ENCODE measurements at places on chromosomes 2 and 18. TPM values are rescaled to one million over a fixed set of nuclear protein-coding genes. Genes with fewer than 3 reads are reported as not detected.

LGALSL gene
- 4.4 TPM for total RNA-seq

DNA sequence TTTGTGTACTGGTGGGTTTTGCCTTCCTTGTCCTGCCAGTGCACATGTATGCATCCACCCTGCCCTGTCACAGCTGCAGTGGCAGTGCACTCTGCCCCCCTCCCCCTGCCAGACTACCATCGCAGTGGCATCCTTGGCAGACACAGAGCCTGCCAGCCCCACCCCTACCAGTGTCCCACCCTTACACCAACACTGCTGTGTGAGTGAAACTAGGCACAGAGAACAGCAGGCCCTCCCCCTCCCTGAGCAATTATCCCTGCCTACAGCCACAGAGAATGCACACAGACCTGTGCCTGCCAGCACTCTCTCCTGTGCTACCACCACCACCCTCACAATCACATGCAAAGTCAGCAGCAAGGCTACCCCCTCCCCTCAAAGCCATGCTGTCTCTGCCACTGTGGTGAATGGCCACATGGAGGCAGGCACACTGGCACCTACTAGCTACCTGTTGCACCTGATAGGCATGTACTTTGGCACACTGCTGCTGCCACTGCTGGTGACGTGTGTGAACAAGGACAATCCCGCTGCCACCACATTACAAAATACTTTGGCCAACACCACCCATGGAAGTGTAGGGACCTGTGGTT is 239.8 kb downstream of the CALCRL start:
- H3K4me3 ChIP-seq: no peak overlapping the region
- no peak overlapping the region for H3K27ac ChIP-seq
- no peak for DNase-seq
- no peaks in the 10 kb centered on the region for H3K4me1 ChIP-seq
- H3K36me3 ChIP-seq: no peaks in the 10 kb centered on the region

- no peak overlapping the region for H3K27ac ChIP-seq
- no peaks in the 10 kb centered on the region for H3K4me1 ChIP-seq
- H3K4me3 ChIP-seq: no peak overlapping the region
Measured at GRCh38 chr18:65822826-65823225, 72.0 kb downstream of the CDH7 start.

GRCh38 chr2:38683766-38684165 is 17.9 kb downstream of the GALM start:
- peaks cover 3% of the 10 kb centered on the region for H3K4me1 ChIP-seq
- no peak overlapping the region for H3K4me3 ChIP-seq
- no peak for DNase-seq
- no peaks in the 10 kb centered on the region for H3K27me3 ChIP-seq
- H3K36me3 ChIP-seq: peaks cover 25% of the 10 kb centered on the region

DNA sequence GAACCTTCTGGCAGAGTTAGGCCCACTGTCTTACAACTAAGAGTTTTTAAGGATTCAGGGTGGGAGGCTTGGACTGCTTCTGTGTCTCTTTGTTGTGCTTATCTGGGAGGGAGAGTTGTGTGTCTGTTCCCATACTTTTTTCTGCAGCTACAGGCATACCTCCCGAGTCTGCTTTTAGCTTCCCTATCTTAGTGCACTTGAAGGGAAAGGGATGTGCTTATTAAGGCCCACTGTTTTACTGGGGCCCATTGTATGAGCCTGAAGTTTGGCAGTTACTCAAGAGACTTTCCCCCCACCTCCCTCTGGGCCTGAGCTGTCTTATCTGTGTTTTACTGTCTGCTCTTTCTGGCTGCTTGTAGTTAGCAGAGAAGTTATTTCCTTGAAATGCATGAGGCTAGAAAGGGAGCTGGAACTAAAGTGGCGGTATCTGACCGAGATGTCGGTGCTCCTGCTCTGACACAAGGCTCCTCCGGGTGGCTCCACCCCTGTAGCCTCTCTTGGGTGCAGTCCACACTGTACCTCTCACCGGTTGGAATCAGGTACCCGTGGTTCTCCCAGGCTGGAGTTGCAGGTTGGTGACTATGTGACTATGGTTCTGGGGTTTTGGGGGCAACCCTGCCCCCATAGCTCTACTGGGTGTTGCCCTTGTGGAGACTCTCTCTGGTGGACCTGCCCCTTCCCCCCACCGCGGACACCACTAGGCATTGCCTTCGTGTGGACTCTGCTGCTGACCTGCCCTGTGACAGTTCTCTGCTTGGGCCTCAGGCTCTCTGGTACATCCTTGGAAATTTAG is 12.9 kb downstream of the UBR3 start:
- H3K4me1 ChIP-seq: peaks cover 9% of the 10 kb centered on the region
- H3K27ac ChIP-seq: no peak overlapping the region
- H3K27me3 ChIP-seq: no peaks in the 10 kb centered on the region
- DNase-seq: peak; percentile 48
- H3K4me3 ChIP-seq: no peak overlapping the region

DNA sequence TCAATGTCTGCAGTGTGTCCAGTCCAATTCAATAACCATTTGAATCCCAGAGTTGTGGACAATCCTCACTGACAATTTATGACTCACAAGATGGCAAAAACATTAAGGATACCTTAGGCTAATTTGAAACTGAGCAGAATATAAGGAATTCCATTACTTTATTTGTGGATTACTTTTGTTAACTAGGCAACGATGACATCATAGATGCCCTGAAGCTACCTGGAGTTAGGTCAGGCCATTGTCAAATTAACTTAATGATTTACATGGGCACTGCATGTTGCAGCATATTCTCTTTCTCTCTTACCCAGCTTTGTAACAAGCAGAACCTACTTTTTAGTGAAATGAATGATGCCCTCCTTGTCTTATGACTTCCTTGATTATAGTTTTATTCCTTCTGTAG is 100.0 kb upstream of the CDCA7 start:
- peaks cover 8% of the 10 kb centered on the region for H3K36me3 ChIP-seq
- no peak overlapping the region for H3K27ac ChIP-seq

GRCh38 chr18:44526705-44527415 is 153.8 kb upstream of the SETBP1 start:
- no peak overlapping the region for H3K4me3 ChIP-seq
- no peaks in the 10 kb centered on the region for H3K27me3 ChIP-seq
- H3K4me1 ChIP-seq: no peaks in the 10 kb centered on the region
- no peak overlapping the region for H3K27ac ChIP-seq
- H3K36me3 ChIP-seq: no peaks in the 10 kb centered on the region

GRCh38 chr2:11775384-11775783 is 29.0 kb downstream of the LPIN1 start:
- H3K36me3 ChIP-seq: peaks cover 28% of the 10 kb centered on the region
- no peak overlapping the region for H3K4me3 ChIP-seq
- H3K27ac ChIP-seq: peak overlapping the region; percentile 14
- H3K27me3 ChIP-seq: no peaks in the 10 kb centered on the region

GRCh38 chr2:239402666-239403065 is 1.8 kb upstream of the HDAC4 start:
- no peaks in the 10 kb centered on the region for H3K36me3 ChIP-seq
- no peak overlapping the region for H3K4me3 ChIP-seq
- no peaks in the 10 kb centered on the region for H3K27me3 ChIP-seq
- no peak for DNase-seq
- H3K27ac ChIP-seq: no peak overlapping the region

DNA sequence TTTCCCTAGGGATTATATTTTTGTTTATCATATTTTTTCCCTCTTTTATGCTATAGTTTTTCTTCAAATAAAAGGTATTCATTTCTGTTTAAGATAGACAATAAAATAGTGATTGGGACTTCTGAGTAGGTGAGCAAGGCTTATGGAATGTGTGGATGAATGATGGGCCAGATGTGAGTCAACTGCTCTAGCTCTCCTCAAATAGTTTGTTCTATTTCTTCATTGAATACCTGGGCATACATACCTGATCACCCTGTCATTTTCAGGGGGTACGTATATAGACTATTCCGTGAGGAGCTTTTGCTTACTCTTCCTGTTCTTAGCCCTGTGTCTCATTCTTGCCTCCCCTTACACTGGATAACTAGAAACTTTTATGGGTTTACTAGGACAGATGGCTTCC is 41.9 kb downstream of the BABAM2 start:
- H3K4me3 ChIP-seq: no peak overlapping the region
- no peak overlapping the region for H3K27ac ChIP-seq
- H3K36me3 ChIP-seq: no peaks in the 10 kb centered on the region
- no peak for DNase-seq
- H3K27me3 ChIP-seq: no peaks in the 10 kb centered on the region

GRCh38 chr2:84830758-84831500 is 50.0 kb downstream of the TRABD2A start:
- H3K4me1 ChIP-seq: peaks cover 3% of the 10 kb centered on the region
- H3K27me3 ChIP-seq: no peaks in the 10 kb centered on the region
- H3K27ac ChIP-seq: no peak overlapping the region
- no peak overlapping the region for H3K4me3 ChIP-seq
- DNase-seq: no peak

GRCh38 chr2:213265679-213266078 is 18.6 kb upstream of the SPAG16 start:
- H3K27me3 ChIP-seq: no peaks in the 10 kb centered on the region
- no peak overlapping the region for H3K27ac ChIP-seq
- no peaks in the 10 kb centered on the region for H3K4me1 ChIP-seq
- no peak for DNase-seq

DNA sequence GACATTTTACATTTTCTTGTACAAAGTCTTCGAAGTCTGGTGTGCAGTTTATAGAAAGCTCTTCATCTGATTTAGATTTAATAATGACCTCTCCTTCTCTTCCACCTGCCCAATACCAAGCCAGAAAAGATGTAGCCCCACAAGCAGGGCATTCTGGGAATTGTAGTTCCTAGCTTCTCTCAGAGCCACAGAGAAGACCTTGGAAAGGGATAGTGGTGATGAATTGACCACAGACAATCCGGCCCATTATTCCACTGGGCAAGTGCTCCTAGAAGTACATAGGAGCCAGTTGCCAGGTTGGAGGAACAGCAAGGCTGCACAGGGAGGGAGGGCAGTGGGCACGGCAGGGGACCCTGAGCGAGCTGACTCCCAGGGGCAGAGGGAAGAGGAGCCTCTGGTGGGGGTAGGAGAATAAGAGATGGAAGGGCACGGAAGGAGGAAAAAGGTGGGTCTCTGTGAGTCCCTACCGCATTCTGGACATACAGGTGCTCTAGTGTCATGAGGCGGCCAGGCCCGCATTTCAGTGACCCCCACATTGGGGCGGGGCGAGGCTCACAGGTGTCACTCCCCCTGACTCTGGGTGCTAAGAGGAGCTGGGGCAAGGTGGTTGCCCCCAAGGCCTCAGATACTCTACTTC is 152.5 kb upstream of the HAAO start:
- H3K4me3 ChIP-seq: no peak overlapping the region
- H3K27ac ChIP-seq: no peak overlapping the region
- peaks cover 5% of the 10 kb centered on the region for H3K4me1 ChIP-seq
- H3K27me3 ChIP-seq: no peaks in the 10 kb centered on the region
- DNase-seq: no peak
- no peaks in the 10 kb centered on the region for H3K36me3 ChIP-seq

GRCh38 chr18:59083136-59083818 is 56.4 kb upstream of the SEC11C start:
- no peak for DNase-seq
- no peak overlapping the region for H3K4me3 ChIP-seq
- no peaks in the 10 kb centered on the region for H3K36me3 ChIP-seq
- no peak overlapping the region for H3K27ac ChIP-seq
